ENCODE measurements at places on chromosomes 3 and 15.

- DNase-seq, result no peak
Observed at GRCh38 chr15:77592758-77593157, 40.0 kb downstream of the LINGO1 start.

DNA sequence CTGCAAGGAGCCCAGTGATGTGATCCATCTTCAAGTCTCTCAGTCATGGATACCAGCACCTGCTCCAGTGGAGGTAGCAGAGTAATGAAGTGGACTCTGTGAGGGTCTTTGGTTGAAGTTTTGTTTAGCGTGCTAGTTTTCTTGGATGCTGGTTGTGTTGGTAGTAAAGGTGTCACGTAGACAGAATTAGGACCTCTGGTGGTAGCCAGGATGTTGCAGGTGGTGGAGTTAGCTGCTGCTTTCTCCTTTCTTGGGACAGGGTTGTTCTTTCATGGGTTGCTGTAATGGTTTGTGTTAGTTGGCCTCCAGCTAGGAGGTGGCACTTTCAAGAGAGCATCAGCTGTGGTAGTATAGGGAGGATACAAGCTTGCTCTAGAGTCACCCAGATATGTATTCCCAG, 125.2 kb downstream of the ANXA2 start:
- no peak for DNase-seq

DNA sequence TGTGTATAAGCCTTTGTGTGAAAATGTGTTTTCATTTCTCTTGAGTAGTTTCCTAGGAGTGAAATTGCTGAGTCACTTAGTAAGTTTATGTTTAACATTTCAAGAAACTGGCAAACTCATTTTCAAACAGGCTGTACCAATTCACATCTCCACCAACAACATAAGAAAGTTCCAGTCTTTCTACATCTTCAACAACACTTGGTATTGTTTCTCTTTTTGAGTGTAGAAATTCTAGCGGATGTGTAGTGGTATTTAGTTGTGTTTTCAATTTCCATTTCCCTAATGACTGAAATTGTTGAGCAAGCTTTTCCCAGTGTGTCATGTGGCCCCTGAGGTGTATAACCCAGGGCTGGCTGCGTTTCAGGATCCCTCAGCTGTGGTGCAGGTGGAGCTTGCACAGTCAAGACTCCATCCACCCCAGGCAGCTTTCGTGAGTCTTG, 258.5 kb downstream of the PDCD6IP start:
- DNase-seq, result no peak

GRCh38 chr3:13584901-13585300, 36.0 kb downstream of the FBLN2 start:
- DNase-seq, result no peak

DNA sequence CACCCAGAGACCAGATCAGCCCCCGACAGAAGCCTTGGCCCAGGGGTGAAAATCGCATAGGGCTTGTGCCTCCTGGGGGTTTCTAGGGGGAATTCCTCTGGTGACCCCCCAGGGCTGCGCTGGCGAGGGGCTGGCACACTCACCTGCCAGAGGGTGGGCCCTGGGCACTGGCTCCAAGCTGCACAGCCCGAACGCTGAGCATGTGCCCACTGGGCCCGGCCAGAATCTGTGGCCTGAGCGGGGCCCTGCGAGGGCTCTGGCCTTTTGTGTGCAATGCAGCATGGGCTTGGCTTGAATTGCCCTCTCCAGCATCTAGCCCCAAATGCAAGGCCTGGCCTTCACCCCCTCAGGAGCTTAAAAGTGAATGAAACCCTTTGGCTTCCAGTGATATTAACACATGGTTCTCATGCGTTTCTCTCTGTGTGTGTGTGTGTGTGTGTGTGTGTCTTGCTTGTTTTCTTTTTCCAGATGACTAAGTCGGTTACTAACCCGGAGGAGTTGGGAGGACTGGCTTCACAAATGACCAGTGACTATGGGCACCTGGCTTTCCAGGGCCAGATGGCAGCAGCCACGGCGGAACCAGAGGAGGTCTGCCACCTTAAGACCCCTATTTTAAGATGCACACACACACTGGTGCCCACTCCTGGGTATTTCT, 259.1 kb upstream of the TPM1 start:
- no peak for DNase-seq

- no peak for DNase-seq
Observed at GRCh38 chr15:57604507-57604906, 12.8 kb downstream of the MYZAP start.

DNA sequence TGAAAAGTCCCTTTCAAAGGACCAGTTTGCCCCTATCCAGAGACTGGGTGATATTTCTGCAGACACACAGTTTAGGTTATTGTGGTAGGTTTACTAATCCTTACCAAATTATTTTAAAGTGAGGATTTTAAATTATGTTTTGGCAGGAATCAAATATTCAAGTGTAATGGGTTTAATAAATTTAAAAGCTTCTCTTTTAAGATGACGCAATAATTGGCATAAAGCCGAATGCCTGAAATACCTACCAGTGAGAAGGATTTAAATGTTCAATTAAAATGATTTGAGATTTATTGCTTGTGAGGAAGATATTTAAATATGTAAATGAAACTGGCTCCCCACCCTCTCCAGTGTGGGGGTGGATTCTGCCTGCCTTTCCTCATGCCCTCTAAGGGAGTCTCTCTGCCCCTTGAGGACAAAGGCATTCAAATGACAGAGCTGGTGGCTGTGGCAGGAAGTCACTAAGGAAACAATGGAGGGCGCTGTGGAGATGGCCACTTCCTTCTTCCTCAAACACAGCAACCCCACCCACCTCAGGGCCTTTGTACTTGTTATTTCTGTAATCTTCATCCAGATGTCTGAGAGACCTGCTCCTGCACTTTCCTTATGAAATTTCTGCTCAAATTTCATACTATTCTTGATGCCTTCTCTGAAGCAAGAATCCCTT, 131.7 kb downstream of the TNIK start:
- DNase-seq, result no peak

DNA sequence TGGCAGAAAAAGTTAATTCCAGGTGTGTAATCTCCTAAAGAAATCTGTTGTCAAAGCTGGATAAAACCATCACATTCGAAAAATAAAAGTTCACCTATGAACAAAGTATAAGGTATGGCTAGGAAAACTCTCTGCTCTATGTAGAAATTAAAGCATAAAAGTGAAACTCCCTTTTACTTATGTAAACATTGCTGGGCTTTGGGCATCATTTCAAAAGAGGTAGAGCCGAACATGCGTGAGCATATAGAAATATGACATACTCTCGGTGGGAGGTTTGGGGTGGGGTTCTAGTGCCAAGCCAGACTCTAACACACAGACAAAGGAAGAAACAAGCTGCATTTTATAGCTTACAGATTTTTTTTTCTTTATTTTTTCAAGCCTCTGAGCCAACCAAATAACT, 306.8 kb upstream of the ATP11B start:
- no peak for DNase-seq

DNA sequence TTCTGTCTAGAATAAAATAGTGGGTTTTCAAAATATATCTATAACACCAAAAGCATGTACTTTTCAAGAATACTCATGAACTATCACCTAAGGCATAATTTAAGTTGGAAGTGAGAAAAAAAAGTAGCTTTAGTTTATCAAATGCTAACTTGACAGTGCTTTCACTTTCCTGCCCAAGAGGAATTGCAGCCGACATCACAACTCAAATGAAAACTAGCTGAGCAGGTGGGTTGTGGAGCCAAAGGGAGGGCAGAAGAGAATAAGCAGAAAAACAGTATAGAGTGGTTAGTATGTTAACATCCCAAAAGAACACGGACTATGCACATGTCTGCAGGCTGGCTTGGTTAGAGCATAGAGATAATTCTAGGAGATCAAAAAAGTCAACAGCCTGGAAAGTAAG, 120.9 kb downstream of the NEDD4 start:
- DNase-seq, result no peak

Measured in NCI-H1092 (cell line).